ENCODE measurements at places on chromosomes 3 and 15.

DNA sequence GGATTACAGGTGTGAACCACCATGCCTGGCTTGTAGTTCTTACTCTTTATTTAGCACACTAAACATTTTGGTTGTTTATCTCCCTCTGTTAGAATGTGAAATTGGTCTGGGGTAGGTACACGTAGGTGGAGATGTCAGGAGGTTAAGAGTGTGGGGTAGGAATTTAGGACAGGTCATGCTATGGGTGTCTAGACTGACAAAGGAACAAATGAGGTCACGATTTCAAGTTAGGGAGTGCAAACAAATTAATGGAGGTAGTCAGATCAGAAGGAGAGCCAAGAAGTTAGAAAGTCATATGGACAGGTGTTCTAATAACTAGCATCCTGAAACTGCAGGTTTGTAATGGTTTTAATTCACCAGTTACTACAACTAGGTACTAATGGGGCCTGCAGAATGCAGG lies 19.8 kb downstream of the CDV3 start:
- DNase-seq, result no peak

- DNase-seq, result no peak
Measured at GRCh38 chr15:80561500-80561899, 133.6 kb upstream of the ABHD17C start.

GRCh38 chr15:43552256-43552655 lies 34.8 kb downstream of the MAP1A start:
- no peak for DNase-seq

GRCh38 chr15:96720251-96720650 lies 389.8 kb downstream of the NR2F2 start:
- no peak for DNase-seq

- DNase-seq, result no peak
Measured at GRCh38 chr3:8458238-8458661, 43.4 kb upstream of the LMCD1 start.

GRCh38 chr3:78940626-78941025 lies 827.2 kb downstream of the ROBO1 start:
- DNase-seq, result no peak

GRCh38 chr3:20516311-20516710 lies 330.3 kb upstream of the SGO1 start:
- no peak for DNase-seq

DNA sequence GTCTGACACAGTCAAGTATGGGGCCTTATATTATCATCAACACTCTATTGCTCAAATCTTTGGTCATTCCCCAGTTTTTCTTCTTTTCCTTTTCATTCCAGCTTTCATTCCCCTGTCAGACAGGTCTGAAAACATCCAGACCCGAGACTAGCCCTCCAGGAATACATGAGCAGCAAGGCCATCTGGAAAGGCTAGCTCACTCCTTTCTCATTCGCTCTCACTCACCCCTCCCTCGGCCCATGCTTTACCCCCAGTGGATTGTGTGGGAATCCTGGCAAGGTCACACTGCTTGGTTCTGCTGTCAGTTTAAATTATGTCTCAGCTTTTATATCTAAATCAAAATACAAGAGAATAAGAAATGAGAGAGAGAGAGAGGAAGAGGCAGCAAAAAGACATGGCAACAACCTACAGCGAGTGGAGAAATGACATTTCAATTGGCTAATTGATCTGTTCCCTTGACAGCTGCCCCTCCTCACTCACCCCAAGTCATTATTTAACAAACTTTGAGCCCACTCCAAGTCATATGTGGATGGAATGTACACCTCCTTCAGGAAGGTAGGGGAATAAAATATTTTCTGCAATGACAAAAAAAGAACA lies 962.2 kb downstream of the TUSC7 start:
- no peak for DNase-seq

DNA sequence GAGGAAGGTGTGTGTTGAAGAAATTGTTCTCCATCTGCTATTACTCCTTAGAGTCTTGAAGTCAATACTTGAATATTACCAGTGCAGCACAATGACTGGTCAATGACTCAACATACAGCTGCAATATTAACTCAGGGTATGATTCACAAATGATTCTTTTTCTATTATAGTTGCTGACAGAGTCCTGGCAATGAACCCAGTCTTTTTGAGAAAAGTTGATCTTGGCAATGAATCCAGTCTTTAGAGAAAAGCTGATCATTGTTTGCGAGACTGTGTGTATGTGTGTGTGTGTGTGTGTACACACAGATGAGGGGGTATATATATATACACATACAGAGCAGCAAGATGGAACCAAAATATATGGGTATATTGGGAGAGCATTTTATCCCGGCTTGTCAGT lies 315.1 kb downstream of the ZNF385D start:
- DNase-seq, result no peak

- no peak for DNase-seq
Measured at GRCh38 chr3:106049821-106050220, 181.0 kb upstream of the CBLB start.
